MV-4-11 (cell line): ENCODE measurements at places on chromosomes 16 and 17.

GRCh38 chr17:7356072-7356549 is 1.2 kb downstream of the TMEM95 start:
- DNase-seq: peak; percentile 69

DNA sequence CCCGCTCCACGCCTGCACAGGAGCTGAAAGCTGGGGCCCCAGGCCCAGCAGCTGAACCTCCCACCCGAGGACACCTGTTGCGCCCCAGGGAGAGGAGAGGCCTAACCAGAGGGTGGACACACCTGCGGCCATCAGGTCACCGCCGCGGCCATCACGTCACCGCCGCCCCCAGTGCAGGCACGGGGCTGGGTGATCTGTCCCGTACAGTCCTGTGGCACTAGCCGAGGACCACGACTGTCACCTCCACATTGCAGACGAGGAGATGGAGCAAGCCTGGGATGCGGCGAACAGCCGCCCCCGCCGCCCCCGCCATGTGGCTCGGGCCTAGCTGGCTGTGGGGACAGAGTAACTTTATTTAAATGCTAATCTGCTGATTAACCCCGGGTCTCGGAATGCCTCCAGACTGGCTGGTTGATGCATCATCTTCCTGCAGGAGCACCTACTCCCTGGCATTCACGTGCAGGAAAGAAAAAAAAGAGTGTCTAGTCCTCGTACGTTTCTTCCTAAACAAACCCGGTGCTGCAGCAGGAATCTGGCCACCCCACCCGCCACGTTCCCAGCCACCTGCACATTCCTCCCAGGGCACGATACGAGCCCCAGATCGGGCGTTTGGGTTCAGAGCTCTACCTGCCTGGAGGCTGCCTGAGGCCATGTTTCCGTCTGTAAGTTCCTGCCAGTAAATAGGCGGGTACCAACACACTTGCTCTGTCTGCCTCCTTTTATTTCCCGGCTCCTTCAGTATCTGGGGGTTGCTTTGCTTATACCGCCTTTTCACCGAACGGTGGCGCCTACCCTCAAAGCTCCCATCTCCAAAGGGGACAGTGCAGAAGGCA is 29.9 kb downstream of the PIEZO1 start:
- no peak for DNase-seq

GRCh38 chr17:30372755-30373154 is 6.0 kb upstream of the CPD start:
- DNase-seq: no peak

- DNase-seq: no peak
These were observed 154.4 kb upstream of the FOXF1 start for GRCh38 chr16:86355951-86356350.

DNA sequence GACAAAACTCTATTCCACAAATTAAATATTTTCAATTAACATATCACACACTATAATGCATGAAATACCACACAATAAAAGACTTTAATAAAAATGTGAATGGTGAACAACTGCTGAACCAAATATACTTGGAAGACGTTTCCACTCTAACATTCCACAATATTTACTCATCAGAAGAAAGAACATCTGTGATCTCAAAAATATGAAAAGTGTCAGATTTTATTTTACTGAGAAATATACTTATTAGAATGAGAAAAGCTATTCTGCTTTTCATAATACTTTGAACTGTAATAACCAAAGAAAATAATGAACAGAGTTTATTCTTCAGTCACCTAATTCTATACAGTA is 181.8 kb upstream of the AXIN2 start:
- DNase-seq: no peak

- no peak for DNase-seq
These were observed 91.1 kb downstream of the RGS9 start for GRCh38 chr17:65228287-65228686.

- DNase-seq: no peak
These were observed 161.5 kb upstream of the SALL1 start for GRCh38 chr16:51312363-51313150.

GRCh38 chr17:19288453-19288852 is 51.3 kb downstream of the EPN2 start:
- DNase-seq: no peak

DNA sequence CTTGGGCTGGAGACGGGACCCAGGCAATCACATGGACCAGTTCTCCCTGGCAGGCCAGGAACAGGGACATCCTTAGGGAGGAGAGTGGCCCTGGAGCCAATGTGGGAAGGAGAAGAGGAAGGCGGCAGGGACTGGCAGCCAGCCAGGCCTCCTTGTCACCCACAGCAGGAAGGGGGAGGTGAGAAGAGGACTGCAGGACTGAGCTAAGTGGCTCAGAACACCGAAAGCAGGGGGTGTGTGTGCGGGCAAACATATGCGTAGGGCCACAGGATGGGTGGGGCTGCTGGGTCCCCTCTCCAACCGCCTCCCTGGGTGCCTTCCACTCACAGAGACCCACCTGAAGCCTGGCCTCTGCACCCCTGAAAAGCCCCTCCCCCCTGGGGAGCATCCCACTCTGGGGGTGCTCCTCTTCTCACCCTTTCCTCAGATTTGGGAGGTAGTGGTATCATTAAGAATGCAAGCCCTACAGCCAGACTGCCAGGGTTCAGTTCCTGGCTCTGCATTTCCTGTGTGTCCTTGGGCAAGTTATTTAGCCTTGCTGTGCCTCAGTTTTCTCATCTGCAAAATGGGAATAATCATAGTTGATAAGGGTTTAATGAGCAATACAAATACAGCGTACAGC is 8.1 kb downstream of the PNMT start:
- DNase-seq: peak; percentile 32

DNA sequence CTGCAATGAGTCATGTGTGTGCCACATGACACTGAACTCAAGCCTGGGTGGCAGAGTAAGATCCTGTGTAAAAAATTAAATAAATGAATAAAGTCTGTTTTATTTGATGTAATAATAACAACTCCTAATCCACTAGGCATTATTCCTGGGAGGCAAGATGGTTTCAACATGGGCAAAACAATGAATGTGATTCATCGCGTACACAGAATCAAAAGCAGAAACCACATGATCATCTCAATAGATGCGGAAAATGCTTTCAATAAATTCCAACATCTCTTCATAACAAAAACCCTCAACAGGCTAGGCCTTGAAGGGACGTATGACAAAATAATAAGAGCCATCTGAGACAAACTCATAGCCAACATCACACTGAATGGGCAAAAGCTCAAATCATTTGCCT is 195.4 kb downstream of the CDH11 start:
- DNase-seq: no peak

- no peak for DNase-seq
These were observed 110.7 kb downstream of the LITAF start for GRCh38 chr16:11475896-11476630.

GRCh38 chr16:30659507-30660423 is 1.5 kb downstream of the FBRS start:
- no peak for DNase-seq

- DNase-seq: no peak
These were observed 17.9 kb downstream of the GAA start for GRCh38 chr17:80119271-80119791.

- no peak for DNase-seq
These were observed 83.5 kb upstream of the TNRC6A start for GRCh38 chr16:24645739-24646645.

GRCh38 chr17:61478790-61479492 is 26.7 kb downstream of the TBX4 start:
- no peak for DNase-seq

GRCh38 chr17:11922638-11923037 is 74.6 kb downstream of the ZNF18 start:
- no peak for DNase-seq

DNA sequence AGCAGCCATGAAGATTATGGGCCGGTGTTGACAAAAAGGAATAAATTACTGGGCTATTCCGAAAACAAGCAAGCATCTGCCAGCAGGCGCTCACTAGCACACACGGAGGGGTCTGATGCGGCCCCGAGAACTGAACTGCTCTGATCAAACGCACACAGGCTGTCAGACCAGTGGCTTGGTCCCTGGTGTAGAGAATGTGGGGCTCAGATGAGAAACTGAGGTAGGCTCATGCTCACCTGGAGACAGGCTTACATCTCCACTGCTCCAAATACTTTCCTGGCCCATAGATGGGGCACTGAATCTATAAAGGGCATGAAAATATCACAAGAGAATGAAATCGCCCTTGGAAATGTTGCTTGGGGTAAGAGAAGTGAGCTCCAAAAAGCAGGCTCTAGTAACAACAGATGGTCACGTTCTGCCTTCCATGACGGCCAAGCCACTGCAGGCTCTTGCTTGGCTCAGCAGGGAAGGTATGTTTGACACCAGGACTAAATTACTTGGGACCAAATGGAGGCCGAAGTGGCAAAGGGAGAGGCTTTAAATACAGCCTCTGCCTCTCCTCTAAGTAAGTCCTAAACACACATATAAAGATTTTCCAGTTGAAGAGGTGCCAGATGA is 5.4 kb downstream of the ABR start:
- no peak for DNase-seq

DNA sequence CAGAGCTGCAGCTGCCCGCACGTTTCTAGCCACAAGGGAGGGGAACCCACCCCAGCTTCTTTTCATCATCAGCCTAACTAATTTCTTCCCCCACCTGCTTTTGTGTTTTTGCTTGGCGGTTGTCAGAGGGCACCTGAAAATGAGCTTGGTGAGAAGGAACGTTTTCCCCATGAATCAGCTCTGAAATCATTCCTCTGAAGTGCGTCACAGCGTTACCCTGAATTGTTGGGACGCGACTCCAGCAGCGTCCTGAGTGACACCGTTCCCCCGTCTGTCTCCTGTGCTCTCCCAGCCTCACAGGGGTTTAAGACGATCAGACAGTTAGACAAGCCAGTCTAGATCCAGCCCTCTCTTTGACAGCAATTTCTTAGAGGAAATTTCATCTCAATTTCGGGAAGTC is 722.9 kb upstream of the EEF2KMT start:
- no peak for DNase-seq

DNA sequence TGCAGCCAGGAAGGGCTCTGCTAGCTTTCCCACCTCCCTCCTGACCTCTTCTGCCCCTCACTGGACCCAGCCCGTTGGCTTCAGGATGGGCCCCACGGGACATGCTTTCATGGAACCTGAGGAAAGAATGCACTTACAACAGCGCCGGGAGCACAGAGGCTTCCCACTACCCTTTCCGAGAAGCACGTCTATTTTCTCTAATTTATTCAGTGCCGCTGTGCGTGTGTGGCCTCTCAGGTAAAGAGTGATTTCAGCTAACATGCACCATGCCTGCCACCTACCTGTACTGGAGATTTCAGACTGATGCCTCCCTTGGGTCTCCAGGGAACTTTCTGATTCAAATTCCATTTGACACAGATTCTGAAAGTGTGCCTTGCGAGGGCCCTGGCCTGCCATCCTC is 140.1 kb downstream of the CYLD start:
- no peak for DNase-seq

DNA sequence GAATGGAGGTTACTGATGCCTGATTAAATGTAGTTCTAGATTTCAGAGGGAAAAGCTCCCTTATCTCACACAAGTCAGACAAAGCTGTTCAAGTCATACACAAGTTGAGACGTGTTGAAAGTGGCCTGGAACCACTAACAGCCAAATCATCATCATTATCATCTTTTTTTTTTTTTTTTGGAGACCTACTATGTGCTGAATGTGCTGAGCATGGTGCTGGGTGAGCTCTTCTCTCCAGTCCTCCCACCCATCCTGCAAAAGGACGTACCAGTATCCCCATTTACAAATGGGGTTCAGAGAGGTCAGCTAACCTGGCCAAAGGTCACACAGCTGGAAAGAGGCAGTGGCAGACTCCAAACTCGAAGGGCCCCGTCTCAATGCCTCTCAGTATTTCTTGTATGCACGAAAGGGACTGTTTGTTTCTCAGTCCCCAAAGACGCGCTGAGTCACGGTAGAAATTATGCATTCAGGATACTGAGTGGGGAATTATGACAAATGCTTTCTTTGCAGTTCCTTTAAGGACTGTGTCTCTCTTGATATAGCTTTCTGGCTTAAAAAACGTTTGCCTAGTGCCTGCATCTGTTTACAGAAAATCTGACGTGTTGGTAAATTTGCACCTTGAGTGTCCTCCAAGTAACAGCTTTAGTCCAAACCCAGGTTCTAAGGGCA is 235.5 kb downstream of the XYLT1 start:
- DNase-seq: no peak

DNA sequence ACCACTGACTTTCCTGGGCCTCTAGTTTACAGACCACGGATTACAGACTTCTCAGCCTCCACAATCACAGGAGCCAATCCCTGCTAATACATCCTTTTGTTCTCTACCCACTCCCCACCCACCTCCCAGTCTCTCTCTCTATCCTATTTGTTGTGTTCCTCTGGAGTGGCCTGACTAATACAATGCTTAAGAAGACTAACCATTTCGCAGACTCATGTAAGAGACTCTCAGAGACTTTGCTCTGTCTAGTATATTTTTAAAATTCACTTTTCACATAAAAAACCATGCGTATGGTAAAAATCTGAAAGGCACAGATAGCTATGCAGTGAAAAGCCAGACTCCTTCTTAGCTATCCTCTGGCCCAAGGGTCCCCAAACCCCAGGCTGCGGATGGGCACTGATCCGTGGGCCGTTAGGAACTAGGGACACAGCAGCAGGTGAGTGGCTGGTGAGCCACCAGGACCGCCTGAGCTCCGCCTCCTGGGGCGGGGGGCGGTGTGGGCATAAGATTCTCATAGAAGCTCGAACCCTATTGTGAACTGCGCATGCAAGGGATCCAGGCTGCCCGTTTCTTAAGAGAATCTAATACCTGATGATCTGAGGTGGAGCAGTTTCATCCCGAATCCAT is 7.6 kb downstream of the PIK3R6 start:
- no peak for DNase-seq
